ENCODE measurements at places on chromosomes 5 and 9.

GRCh38 chr5:126446498-126447224, 23.5 kb downstream of the GRAMD2B start:
- DNase-seq, result peak; percentile 68

GRCh38 chr5:138829341-138829740, 45.8 kb downstream of the LRRTM2 start:
- DNase-seq, result no peak

- DNase-seq, result no peak
Measured at GRCh38 chr5:111930905-111931461, 174.0 kb upstream of the NREP start.

DNA sequence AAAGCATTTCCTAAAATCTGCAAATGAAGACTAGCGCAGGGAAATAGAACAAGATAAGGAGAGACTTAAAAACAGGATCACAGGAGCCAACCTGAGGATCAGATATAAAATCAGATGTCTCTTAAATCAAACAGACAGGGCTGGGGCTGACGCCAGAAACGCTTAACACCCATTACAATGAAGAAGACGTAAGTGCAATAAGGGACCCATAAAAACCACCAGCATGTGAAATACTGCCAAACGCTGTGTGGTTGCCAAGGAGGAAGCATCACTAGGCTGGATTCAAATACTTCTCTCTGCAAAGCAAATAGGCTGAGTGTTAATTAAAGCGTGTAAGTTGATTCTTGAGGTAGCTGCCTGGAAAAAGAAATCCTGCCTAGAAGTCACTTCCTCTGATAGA, 74.4 kb upstream of the ATP10B start:
- DNase-seq, result no peak

- no peak for DNase-seq
Measured at GRCh38 chr9:117164512-117164911, 250.3 kb downstream of the ASTN2 start.

GRCh38 chr5:32713361-32713769, 2.2 kb downstream of the NPR3 start:
- DNase-seq, result no peak

Measured in stimulated activated CD4-positive, alpha-beta T cell treated with anti-CD3 and anti-CD28 coated beads, Interleukin-4, amount 100 ng/mL, for 24 hours (primary cell).